ENCODE measurements at places on chromosomes 7 and 10.

DNA sequence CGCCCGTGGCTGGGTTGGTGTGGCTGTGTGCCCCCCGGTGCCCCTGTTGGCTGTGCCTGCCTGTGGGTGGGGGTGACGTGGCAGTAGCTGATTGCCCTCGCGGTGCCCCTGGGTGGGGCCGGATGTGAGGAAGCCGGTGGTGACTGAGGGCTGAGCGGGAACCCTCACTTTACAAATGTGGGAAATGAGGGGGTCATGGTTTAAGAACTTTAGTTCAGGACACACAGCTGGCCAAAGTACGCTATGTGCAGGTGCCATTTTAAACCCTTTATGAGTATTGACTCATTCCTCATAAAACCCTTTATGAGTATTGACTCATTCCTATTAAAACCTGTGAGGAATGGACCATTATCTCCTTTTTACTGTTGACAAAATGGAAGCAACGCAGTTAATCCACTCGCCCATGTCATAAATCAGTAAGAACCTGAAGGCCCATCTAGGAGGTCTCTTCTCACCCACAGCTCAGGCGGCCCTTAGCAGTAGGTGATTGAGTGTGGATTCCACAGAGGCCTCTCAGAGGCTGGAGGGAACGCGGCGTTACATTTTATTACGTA lies 290.1 kb upstream of the COBL start:
- DNase-seq: no peak

GRCh38 chr7:1502845-1503244 lies 1.3 kb downstream of the INTS1 start:
- DNase-seq: no peak

DNA sequence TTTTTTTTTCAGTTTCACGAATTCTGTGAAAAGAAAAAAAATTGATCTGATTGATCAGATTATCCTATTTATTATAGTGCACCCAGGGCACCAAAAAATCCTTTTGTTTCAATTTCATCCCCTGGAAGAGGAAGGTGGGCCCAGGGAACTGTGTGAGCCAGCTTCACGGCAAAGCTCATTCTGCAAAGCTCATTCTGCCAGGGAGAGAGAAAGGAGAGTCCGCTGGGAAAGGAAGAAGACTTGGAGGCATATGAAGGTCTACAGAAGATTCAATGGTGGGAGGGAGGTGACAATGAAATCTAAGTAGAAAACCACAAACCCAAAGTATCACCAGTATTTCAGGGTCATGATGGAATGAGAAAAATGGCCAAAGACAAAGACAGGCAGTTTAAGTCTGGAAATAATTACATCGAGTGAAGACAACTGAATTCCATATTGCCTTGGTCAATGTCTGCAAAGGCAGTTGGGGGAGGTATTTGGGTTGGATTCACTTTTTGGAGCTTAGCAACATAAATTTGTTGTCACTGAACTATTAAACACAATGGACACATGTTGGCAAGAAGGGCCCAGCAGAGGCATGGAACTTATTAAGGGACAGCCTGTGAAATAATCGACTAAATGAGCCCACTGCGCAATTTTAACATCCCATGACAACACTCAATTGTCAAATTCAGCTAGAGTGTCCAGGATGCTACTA lies 587.8 kb upstream of the MKI67 start:
- no peak for DNase-seq

GRCh38 chr7:34840176-34840785 lies 182.3 kb downstream of the NPSR1 start:
- no peak for DNase-seq
